ENCODE measurements at places on chromosomes 12 and 14.

DNA sequence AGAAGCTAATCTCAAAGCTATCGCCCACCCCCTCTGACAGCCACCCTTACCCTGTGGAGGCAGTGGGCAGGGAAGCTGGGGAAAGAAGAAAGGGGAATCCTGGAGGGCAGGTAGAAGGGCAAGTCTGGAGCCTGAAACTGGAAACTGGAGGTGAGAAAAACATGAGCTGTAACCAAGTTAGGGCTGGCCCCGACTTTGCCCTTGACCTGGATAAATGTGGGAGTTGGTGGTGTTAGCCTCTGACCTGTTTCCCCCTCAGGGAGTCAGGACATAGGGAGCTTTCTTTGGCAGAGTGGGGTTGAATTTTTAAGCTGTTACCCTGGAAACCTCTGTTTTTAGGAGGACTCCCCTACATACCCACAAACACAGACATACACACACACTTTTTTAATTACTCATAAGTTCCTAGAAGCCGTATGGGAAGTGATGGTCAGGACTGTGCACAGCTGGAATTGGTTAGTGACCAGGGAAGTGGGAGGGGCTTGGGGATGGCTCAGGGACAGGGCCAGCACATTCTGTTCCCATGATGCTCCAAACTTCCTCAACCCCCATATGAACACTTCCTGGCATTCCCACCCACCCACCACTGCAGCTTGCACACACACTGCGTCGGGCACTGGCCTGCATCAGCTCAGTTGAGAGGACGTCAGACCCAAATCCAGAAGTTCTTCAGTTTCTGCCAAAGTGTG, 5.0 kb upstream of the MMP19 start:
- peak; percentile 100 for DNase-seq

DNA sequence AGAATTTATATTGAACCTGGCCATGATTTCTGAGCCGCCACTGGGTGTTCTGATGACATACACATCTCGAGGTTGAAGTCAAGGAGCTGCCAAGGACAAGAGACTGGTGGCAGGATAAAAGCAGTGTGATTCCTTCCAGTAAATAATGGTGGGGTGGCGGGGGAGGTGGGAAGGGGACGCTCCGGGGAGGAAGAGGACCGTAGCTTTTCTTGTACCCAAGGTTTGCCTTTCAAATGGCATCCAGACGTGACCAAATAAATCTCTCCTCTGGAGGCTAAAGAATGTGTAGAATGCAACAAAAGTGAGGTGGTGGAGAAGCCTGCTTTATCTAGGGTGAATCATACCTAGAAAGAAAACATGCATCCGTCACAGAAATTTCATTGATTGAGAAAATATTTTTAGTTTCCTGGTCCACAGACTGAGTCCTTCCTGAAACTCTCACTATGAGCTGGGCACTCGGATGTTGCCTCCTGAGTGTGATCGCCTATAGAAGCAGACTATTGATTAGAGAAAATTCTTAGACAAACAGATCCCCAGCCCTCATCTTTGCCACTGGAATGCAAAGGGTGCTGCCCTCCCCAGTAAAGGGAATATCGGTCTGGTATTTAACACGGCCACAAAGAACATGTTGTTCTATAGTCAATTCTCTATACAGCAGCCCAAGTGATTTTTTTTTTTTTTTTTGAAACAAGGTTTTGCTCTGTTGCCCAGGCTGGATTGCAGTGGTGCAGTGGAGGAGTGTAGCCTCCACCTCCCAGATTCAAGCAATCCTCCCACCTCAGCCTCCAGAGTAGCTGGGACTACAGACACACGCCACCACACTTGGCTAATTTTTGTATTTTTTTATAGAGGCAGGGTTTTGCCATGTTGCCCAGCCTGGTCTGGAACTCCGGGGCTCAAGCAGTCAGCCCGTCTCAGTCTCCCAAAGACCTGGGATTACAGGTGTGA, 112.1 kb downstream of the DPF3 start:
- DNase-seq: peak; percentile 89

DNA sequence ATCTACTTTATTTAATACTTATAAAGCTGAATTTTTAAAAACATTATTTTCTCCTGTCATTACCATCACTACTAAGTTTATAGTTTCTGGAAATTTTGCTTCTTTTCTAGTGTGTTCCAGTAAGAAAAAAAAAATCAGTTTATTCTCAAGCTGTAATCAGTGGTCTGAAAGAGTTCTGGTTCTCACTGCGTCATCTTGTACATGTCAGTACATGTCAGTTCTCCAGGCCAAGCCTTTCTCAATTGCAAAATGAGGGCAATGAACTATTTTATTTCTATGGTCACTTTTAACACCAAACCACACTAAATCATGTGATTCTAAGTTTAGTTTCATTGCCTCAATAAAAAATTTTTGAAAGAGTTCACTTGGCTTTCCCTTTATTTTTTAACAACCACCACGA, 468.9 kb upstream of the LRFN5 start:
- no peak for DNase-seq

DNA sequence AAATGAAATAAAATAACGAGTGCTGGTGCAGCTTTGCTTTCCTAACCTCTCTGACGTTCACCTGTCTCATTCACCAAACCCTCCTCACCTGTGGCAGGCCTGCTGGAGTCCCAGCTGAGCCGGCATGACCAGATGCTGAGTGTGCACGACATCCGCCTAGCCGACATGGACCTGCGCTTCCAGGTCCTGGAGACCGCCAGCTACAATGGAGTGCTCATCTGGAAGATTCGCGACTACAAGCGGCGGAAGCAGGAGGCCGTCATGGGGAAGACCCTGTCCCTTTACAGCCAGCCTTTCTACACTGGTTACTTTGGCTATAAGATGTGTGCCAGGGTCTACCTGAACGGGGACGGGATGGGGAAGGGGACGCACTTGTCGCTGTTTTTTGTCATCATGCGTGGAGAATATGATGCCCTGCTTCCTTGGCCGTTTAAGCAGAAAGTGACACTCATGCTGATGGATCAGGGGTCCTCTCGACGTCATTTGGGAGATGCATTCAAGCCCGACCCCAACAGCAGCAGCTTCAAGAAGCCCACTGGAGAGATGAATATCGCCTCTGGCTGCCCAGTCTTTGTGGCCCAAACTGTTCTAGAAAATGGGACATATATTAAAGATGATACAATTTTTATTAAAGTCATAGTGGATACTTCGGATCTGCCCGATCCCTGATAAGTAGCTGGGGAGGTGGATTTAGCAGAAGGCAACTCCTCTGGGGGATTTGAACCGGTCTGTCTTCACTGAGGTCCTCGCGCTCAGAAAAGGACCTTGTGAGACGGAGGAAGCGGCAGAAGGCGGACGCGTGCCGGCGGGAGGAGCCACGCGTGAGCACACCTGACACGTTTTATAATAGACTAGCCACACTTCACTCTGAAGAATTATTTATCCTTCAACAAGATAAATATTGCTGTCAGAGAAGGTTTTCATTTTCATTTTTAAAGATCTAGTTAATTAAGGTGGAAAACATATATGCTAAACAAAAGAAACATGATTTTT, 17.1 kb upstream of the AMN start:
- no peak for DNase-seq

- no peak for DNase-seq
Observed at GRCh38 chr14:63964113-63964512, 111.3 kb downstream of the SYNE2 start.

GRCh38 chr12:120239776-120240494, 25.6 kb downstream of the PXN start:
- no peak for DNase-seq

GRCh38 chr12:75698052-75698451, 186.6 kb upstream of the KRR1 start:
- DNase-seq: no peak

- no peak for DNase-seq
Observed at GRCh38 chr12:52670961-52671360, 9.2 kb downstream of the KRT1 start.

DNA sequence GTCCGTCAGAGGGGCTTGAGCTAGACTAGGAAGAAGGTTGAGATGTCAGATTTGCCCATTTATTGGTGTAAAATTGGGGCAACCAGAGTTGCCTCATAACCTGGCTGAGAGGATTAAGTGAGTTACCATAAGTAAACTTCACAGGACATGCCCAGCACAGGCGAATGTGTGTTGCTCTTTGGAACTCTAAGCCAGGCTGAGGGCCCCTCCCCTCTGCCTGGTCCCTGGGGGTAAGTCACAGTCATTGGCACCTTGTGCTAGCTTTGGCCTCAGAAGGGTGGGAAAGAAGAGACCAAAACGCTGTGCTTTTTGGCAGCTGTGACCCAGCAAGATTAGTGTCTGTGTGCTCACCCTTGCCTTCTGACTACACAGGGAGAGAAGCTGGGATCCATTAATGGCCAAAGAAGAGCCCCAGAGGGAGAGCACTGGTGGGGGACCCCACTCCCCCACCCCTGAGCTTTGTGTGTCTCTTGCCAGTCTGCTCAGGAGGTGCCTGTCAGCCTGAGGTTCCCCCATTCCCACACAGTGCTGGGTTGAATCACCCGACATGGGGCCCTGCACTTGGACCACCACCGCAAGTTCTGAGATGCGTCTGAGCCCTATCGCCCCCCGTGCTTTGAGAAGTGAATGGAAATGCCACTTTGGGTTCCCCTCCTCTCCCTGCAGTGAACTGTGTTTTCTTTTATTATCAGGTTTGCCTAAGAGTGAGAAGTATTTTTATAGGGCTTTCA, 74.1 kb downstream of the CACNA1C start:
- no peak for DNase-seq

GRCh38 chr12:64270411-64270810, 48.3 kb upstream of the KICS2 start:
- DNase-seq: no peak

DNA sequence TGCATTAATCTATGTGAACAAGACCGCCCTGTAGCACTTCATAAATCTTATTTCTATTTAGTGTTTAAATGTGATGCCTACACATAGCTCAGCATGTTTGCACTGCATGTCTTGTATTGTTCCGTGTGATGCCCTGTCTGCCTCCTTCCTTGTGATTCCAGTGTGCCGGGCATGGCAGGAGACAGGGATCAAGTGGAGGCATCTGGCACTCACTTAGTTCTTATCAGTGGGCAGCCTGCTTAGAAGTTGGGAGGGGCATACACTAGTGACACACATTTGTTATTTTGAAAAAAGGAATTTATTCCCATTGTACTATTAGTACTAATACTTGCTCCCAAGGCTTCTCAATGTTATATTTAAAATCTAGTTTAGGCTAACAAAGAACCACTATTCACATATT, 176.4 kb downstream of the KCNA5 start:
- no peak for DNase-seq

GRCh38 chr14:32531942-32532515, 202.9 kb downstream of the AKAP6 start:
- no peak for DNase-seq

DNA sequence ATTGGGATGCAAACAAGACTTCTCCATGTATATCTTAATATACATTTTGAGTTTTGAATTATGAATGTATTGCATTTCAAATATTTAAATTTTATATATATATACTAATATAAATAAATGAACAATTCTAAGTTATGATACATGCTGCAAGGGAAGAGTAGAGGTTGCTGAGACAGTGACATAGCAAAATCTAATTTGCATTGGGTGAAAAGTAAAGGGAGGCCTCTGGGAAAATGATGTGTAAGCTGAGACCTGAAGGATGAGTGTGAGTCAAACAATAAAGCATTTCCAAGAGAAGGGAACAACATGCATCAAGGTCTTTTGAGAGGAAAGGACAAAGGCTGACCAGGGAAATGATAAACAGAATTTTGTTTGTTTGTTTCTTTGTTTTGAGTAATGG, 62.9 kb upstream of the PTPRQ start:
- no peak for DNase-seq

- DNase-seq: no peak
Observed at GRCh38 chr12:21800011-21800410, 25.5 kb upstream of the KCNJ8 start.

- no peak for DNase-seq
Observed at GRCh38 chr12:46990211-46990610, 89.2 kb upstream of the PCED1B start.

GRCh38 chr14:90675399-90675798, 140.8 kb downstream of the TTC7B start:
- DNase-seq: peak; percentile 86

GRCh38 chr12:63276537-63277365, 125.8 kb upstream of the AVPR1A start:
- DNase-seq: peak; percentile 40

- peak; percentile 47 for DNase-seq
Observed at GRCh38 chr14:105019861-105020814, 745 bp downstream of the CDCA4 start.

DNA sequence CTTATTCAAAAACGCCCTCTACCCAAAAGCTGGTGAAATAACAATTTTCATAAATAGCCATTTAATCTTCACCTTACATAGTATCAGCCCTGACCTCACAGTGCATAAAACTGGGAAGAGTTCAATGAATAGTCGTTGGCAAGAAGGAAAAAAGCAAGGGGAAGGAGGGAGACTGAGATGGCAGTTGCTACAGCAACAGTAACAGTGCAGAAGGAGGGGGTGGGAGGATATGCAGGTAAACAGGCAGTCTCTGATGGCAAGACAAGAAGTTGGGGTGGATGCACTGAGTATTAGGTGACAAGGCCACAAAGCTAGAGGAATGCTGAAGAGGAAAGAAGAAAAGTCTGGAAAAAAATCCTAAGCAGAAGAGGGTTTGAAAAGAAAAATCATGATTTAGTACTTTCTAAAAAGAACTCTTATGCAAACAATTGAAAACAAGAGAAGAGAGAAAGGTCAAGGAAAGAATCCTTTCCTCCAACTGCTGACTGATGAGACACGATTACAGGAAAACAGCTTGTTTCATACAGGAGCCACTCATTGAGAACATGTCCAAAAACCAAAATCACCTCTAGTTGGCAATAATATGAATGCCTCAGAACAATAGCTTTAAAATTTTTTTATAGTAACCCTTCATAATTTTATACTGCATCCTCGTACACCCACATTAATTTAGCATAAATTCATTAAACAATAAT, 56.0 kb downstream of the DCAF5 start:
- DNase-seq: peak; percentile 22
